ENCODE measurements at places on chromosomes 2 and 18.

DNA sequence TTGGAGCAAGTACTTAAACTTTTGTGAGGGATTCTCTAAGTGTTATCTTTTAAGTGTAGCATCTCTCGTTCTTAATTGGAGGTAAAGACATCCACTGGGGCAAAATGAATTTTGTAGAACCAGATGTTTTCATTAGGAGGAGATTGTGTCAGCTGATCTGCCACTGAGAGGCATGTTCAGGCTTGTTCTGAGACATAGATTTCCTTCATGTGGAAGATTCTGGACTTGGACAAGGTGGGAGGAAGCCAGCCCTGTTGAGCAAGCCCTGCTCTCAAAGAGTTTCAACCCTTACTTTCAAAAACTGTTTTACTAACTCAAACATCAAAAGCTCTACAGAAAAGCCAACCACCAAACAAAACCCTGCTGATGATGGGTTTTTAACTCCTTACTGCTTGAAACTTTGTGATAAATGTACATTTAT lies 6.5 kb downstream of the MAP4K4 start:
- no peak for DNase-seq

DNA sequence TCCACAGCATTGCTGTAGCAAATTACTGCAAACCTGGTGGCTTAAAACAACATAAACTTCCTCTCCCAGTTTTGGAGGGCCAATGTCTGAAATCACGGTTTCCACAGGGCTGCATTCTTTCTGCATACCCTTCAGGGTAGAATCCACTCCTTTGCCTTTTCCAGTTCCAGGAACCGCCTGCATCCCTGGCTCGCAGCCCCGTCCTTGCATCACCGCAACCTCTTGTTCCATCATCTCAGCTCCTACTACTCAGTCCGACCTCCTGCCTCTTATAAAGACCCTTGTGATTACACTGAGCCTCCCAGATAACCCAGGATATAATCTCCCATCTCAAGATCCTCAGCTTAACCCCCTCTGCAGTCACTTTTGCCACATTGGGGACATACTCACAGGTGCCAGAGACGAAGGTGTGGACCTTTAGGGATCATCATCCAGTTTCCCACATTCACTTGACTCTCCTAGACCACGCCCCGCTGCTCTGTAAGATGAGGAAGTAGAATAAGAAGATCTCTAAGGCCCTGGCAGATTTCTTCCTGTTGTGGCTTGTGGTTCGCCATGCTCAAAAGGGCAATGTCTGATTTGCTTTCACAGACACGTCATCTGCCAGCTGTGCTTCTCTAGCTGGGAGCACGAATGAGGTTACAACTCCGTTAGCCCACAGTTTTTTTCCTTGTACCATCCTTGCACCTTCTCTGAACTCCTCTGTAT lies 103.6 kb upstream of the AGAP1 start:
- DNase-seq = peak; percentile 12

- no peak for DNase-seq
Measured at GRCh38 chr2:16055848-16056580, 115.7 kb downstream of the MYCN start.

- DNase-seq = no peak
Measured at GRCh38 chr2:231640641-231641111, 48.0 kb downstream of the TEX44 start.

DNA sequence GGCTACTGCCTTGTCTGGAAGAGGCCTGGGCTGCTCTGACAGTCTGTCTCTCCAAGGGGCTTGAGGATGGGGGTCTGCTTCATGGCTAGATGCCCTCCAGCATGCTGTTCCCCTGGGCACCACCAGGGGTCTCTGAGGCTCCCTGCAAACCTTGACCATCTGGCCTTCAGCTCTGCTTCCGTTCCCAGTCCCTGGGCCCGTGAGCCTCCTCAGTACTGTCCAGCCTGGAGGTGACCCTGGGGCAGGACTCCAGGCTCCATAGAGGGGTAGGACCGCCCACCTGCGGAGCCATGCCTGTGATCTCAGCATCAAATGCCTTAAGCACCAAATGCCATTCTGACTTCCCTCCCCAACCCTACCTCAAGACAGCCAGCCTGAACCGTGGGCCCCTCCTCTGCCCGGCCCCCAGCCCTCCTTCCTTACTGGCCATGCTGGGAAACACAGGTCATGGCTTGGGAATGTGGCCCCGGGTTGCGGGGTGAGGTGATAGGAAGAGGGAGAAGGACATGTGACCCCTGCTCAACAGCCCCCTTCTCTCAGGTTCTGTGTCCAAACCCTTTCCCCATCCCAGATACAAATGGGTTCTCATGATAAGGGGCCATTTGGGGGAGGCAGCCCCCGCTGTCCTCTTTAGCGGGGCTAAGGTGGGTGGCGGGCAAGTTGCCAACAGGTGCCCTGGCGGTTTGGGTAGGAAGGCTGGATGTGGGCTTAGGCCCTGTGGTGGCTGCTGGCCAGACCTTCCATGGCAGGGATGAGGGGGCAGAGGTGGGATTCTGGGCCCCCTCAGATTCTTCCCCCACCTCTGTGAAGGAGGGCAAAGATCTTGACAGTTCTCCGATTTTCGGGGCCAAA lies 25.0 kb downstream of the SPEG start:
- DNase-seq = peak; percentile 23

DNA sequence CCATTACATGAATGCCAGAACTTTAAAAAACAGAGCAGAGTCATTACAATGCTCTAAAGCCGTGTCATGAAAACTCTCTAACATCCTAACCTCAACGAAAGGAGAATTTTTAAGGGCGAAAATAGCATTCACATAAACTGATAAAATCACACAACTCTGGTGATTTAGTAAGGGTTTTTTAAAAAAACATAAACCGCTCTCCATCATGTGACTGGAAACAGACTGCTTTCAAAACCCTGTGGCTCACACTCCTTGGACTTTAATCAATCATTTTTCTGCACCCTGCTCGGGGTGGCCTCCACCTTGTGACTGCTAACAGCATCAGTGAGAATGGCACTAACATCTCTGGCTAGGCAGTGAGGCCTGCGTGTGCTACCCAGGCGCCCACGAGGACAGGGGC lies 12.1 kb downstream of the DOCK10 start:
- DNase-seq = no peak

GRCh38 chr2:100006516-100006915 lies 135.9 kb downstream of the AFF3 start:
- no peak for DNase-seq

GRCh38 chr2:174654419-174654941 lies 56.9 kb upstream of the WIPF1 start:
- no peak for DNase-seq

GRCh38 chr2:171407676-171408044 lies 26.1 kb downstream of the METTL8 start:
- no peak for DNase-seq

DNA sequence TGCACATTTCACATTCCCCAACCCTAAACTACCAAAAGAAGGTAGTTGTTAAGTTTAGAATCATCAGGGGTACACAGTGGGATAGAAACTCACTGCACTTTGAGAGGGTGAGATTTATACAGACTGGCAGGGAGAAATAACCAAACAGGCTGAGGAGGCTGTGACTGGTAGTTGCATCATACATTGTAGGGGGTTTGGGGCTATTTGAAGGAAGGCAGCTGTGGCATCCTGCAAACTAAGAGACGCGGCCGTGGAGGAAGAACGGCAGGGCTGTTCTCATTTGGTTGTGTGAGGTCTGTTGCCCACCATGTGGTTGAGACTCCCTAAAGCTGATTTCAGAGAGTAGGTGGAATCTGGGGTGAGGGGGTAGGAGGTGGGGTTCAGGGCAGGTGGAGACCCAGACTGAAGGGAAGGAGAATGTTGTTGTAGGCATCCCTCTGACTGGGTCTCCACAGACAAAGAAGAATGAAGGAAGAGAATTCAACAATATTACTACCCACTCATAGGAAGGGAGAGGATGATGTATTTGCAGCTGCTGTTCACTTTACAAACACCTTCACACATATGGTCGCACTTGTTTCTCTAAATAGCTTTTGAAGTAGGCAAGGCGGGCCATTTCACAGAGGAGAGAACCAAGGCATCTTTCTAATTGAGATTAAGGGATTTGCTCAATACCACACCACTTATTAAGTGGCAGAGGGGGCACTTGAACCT lies 170.9 kb upstream of the SIX2 start:
- no peak for DNase-seq

DNA sequence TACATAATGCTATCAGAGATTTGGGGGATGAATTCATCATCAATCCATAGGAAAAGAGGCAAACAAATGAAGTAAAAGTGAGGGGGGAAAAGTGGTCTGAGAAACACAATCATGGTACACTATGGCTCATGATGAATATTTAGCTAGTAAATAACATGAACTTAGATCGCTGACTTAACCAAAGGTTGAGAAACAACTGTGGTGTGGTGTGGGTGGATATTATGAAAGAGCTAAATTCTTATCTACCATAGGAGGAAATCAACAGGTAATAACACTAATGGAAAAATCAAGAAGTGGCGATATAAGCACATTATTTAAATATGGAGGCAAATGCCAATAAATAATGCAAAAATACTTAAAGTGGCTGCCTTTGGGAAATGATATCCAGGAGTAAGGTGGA lies 12.2 kb upstream of the TPRKB start:
- DNase-seq = no peak

GRCh38 chr18:61948281-61948741 lies 55.5 kb upstream of the RNF152 start:
- DNase-seq = no peak

GRCh38 chr2:42856891-42857632 lies 64.7 kb upstream of the HAAO start:
- no peak for DNase-seq

DNA sequence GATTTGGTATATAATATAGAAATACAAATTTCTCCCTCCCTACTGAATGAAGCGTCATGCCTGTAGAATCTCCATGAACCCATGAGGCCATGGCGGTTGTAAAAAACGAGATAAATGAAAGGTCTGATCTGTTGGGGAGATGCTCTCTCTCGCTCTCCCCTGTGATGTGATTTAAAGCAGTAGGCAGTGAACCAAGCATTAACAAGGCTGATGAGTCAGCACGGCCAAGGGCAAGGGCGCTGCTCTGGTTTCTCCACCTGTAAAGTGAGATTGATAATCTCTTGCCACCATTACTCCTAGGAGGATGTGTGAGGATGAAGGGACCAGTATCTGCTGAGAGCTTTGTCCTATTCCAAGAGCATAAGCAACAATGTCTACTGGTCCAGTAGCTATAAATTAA lies 553.3 kb downstream of the CMPK2 start:
- no peak for DNase-seq

GRCh38 chr2:162318328-162319180 lies at the start of gene IFIH1:
Gene IFIH1, minus strand, starts transcription at chr2:162318684. Its CDS starts 377 bp downstream, at chr2:162318307.
- peak; percentile 55 for DNase-seq

DNA sequence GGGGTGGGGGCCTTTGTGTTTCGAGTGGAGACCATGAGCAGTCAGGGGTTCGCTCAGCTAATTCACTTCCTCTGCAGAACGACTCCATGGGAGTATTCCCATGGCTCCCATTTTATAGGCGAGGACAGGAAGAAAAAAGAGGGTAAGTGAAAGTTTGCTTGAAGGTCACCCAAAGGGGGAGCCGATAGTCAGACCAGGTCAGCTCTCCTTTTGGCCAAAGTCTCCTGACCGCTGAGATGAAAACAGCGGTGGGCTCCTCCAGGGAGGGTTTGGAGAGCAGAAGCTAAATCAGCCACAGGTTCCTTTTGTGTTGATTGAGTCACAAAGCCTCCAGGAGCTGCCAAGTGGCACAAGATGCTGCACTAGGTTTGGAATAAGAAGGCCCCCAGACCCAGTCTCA lies 34.1 kb upstream of the CTAGE1 start:
- DNase-seq = no peak

DNA sequence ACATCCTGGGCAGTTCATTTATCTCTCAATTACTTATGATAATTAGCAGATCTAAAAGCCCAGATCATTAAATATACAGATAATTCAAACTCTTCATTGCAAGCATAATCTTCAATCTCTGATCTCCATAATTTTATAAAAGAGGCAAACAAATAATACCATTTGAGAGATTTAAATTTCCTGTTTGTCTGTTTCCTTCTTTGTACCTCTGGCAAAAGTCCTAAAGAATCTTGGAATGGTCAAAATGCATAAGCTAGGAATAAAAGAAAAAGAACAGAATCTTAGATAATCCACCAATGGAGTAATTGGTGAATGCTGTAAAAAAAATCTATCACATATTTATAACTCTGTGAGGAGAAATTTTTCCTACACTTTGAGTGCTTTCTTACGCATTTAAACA lies 1080.9 kb upstream of the ZEB2 start:
- DNase-seq = no peak
